ENCODE measurements at places on chromosomes 2 and 18. TPM values are rescaled to one million over a fixed set of nuclear protein-coding genes. Genes with fewer than 3 reads are reported as not detected.

ANAPC1 gene
- polyA plus RNA-seq, result 34.4 TPM

GPBAR1 gene
- polyA plus RNA-seq, result 0.10 TPM

MYO3B gene
- polyA plus RNA-seq, result 3.1 TPM

PSMA8 gene
- polyA plus RNA-seq, result not detected

COL3A1 gene
- polyA plus RNA-seq, result 0.03 TPM

CCDC150 gene
- polyA plus RNA-seq, result 0.86 TPM

UGT1A9 gene
- not detected for polyA plus RNA-seq

SP5 gene
- polyA plus RNA-seq, result not detected

INO80D gene
- polyA plus RNA-seq, result 6.4 TPM

PTCD3 gene
- 59.3 TPM for polyA plus RNA-seq

CD8B gene
- polyA plus RNA-seq, result not detected

TUBA3E gene
- polyA plus RNA-seq, result not detected

GAL3ST2 gene
- not detected for polyA plus RNA-seq

Data from keratinocyte (primary cell).